Left ventricle myocardium inferior (tissue), 1 donor: ENCODE measurements at places on chromosomes 7 and 10. TPM values are rescaled to one million over a fixed set of nuclear protein-coding genes. Genes with fewer than 3 reads are reported as not detected.

CH25H gene
- total RNA-seq = 0.30 TPM

OR13A1 gene
- not detected for total RNA-seq

ABCB4 gene
- total RNA-seq = 4.2 TPM

POLR2J2 gene
- 2.7 TPM for total RNA-seq

ITIH2 gene
- not detected for total RNA-seq

RBP4 gene
- 1.1 TPM for total RNA-seq

ACBD7 gene
- not detected for total RNA-seq

CDHR3 gene
- total RNA-seq = 11.4 TPM

MMD2 gene
- total RNA-seq = not detected

WDR86 gene
- 0.16 TPM for total RNA-seq
